ENCODE measurements at places on chromosomes 7 and 10. TPM values are rescaled to one million over a fixed set of nuclear protein-coding genes. Genes with fewer than 3 reads are reported as not detected.

- peak overlapping the region; percentile 40 for H3K27ac ChIP-seq
- no peak overlapping the region for H3K4me3 ChIP-seq
- H3K36me3 ChIP-seq: no peaks in the 10 kb centered on the region
- peak; percentile 4 for DNase-seq
These were observed 32.8 kb downstream of the TSPAN14 start for GRCh38 chr10:80486785-80487420.

GRCh38 chr7:132009778-132010177 is 453.4 kb upstream of the PODXL start:
- no peaks in the 10 kb centered on the region for H3K36me3 ChIP-seq
- H3K4me1 ChIP-seq: no peaks in the 10 kb centered on the region
- H3K27ac ChIP-seq: no peak overlapping the region
- no peaks in the 10 kb centered on the region for H3K27me3 ChIP-seq
- DNase-seq: no peak

GRCh38 chr10:35413985-35414861 is 77.9 kb downstream of the CCNY start:
- H3K27ac ChIP-seq: no peak overlapping the region
- no peaks in the 10 kb centered on the region for H3K36me3 ChIP-seq
- H3K4me1 ChIP-seq: peaks cover 4% of the 10 kb centered on the region
- H3K4me3 ChIP-seq: no peak overlapping the region
- DNase-seq: no peak
- H3K27me3 ChIP-seq: no peaks in the 10 kb centered on the region

- H3K4me1 ChIP-seq: no peaks in the 10 kb centered on the region
- DNase-seq: no peak
- H3K36me3 ChIP-seq: no peaks in the 10 kb centered on the region
- H3K4me3 ChIP-seq: no peak overlapping the region
These were observed 338.5 kb downstream of the MDFIC start for GRCh38 chr7:115260381-115260780.

DNA sequence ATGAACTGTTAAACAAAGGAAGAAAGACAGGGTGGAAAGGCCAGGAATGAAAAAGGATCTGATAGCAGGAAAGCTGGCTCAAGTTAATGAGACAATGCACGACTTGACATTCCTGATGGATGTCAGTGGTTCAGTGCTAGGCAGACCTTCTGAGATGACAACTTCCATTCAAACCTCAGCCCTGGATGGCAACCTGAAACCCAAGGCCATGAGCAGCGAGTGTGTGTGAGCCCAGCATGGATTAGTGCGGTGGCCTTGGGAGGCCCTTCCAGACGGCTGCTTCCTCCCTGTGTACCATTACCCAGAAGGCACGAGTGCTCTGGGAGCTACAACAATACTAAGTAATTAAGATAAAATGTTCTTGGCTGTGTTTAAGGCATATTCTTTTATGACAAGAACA is 18.8 kb downstream of the TRIL start:
- H3K27ac ChIP-seq: no peak overlapping the region
- no peak overlapping the region for H3K4me3 ChIP-seq
- DNase-seq: no peak
- H3K4me1 ChIP-seq: no peaks in the 10 kb centered on the region
- no peaks in the 10 kb centered on the region for H3K27me3 ChIP-seq
- no peaks in the 10 kb centered on the region for H3K36me3 ChIP-seq

The AQP1 gene
- total RNA-seq: 98.3 TPM

The PAX4 gene
- total RNA-seq: not detected

The INA gene
- 0.95 TPM for total RNA-seq

The HYCC1 gene
- 19.8 TPM for total RNA-seq

The SCIN gene
- total RNA-seq: 62.3 TPM

The C7orf57 gene
- not detected for total RNA-seq

The NME8 gene
- not detected for total RNA-seq

The PON3 gene
- not detected for total RNA-seq

Measured in transverse colon (tissue), 4 donors.